ENCODE measurements at places on chromosomes 2 and 18. TPM values are rescaled to one million over a fixed set of nuclear protein-coding genes. Genes with fewer than 3 reads are reported as not detected.

The EVX2 gene
- total RNA-seq = not detected

The SCG2 gene
- total RNA-seq = 0.38 TPM

The AGXT gene
- total RNA-seq = not detected

The AKAIN1 gene
- total RNA-seq = not detected

The EML6 gene
- 0.63 TPM for total RNA-seq

The RNF152 gene
- 41.8 TPM for total RNA-seq

The ARHGAP28 gene
- 0.28 TPM for total RNA-seq

The CHST9 gene
- not detected for total RNA-seq

Measured in endothelial cell of coronary artery (primary cell).